ENCODE measurements at places on chromosomes 3 and 15.
A peak's percentile ranks its signal among the peaks of the same experiment; 100 is the strongest.

- no peak overlapping the region for H3K4me3 ChIP-seq
- DNase-seq, result no peak
- peaks cover 15% of the 10 kb centered on the region for H3K4me1 ChIP-seq
- peaks cover 23% of the 10 kb centered on the region for H3K27me3 ChIP-seq
Observed at GRCh38 chr3:134852893-134853351, 57.9 kb downstream of the EPHB1 start.

DNA sequence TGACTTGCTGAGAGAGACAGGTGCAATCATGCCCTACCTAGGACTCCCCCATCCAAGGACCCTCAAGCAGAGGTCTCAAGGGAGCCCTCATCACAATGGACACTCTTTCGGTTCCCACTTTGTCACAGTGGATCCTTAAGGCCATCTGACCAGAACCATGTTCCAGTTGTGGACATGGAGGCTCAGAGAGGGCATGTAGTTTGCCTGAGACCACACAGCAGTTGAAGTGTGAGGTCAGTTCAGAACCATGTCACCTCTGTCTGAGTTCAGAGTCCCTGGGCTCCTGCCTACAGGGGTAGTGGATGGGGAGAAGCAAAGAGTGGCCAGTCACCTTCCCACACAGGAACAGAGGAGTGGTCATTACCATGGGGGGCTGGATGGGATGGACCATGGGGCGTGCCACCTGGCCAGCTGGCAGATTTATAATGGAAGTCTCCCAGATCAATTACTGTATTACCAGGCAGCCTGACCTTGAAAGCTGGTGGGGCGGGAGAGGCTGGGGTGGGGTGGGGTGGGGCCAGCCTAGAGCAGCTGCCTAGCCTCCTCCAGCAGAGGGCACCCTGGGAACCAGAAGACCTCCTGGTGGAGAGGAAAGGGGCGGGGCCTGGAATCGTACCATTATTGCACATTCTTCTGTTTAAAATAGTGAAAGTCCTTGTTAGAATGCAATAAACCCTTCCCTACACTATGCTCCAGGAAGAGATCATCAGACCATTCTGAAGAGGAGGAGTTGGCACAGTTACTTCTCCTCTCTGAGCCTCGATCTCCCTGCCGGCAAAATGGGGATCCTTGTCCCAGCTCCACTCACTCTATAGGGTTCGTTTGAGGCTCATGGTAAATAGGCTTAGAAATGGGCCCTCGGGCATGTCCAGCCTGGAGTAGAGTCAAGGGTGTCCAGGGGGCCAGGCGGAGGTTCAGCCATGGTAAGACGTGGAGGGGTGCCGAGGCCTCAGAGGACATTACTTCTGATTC is 26.9 kb upstream of the LINGO1 start:
- no peak overlapping the region for H3K4me3 ChIP-seq
- DNase-seq, result peak; percentile 76
- no peaks in the 10 kb centered on the region for H3K36me3 ChIP-seq
- H3K27ac ChIP-seq, result no peak overlapping the region
- H3K27me3 ChIP-seq, result peaks cover 46% of the 10 kb centered on the region

- no peaks in the 10 kb centered on the region for H3K27me3 ChIP-seq
- H3K4me1 ChIP-seq, result no peaks in the 10 kb centered on the region
- no peak overlapping the region for H3K27ac ChIP-seq
- H3K4me3 ChIP-seq, result no peak overlapping the region
Observed at GRCh38 chr3:120114376-120114775, 20.1 kb upstream of the GSK3B start.

DNA sequence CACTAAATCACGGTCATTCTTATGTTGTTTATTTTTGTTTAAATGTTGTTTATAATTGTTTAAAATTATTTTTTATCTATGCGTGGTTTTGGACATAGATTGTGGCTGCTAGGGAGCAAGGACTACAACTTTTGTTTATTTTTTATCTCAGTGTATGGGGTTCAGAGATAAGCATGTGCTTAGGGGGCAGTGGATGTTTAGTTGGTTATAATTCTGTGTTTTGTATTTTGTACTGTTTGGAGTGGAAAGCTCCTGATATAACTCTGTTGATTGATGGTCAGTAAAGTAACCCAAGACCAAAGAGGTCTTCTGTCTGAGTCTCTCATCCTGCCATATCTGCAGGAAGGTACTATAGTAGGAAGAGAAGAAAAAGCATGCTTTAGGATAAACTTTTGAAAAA is 36.5 kb upstream of the NPHP3 start:
- DNase-seq, result no peak
- H3K4me3 ChIP-seq, result no peak overlapping the region
- H3K27ac ChIP-seq, result no peak overlapping the region
- H3K36me3 ChIP-seq, result no peaks in the 10 kb centered on the region
- no peaks in the 10 kb centered on the region for H3K4me1 ChIP-seq
- H3K27me3 ChIP-seq, result no peaks in the 10 kb centered on the region

DNA sequence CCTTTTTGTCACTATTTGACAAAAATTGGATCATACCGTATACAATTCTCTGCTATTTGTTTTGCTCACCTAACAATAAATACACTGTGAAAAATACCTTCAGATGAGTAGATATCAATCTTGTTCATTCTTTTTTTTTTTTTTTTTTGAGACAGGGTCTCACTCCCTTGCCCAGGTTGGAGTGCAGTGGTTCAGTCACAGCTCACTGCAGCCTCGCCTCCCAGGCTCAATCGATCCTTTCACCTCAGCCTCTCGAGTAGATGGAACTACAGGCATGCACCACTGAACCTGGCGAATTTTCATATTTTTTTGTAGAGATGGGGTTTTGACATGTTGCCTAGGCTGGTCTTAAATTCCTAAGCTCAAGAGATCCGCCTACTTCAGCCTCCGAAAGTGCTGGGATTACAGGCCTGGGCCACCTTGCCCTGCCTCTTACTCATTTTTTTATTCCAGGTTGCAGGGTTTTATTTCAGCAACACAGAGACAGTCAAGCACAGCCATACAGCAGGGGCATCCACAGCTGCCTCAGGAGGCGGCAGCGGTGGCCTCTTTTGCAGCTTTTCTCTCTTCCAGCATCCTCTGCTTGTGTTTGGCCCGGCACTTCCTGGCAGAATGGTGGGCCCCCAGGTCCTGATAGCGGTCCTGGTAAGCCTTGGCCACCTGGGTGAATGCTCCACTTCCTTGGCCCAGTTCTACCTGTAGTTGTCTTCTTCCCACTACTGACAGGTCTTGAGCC is 51.2 kb upstream of the CGNL1 start:
- H3K4me3 ChIP-seq, result no peak overlapping the region
- peaks cover 8% of the 10 kb centered on the region for H3K27me3 ChIP-seq
- peaks cover 50% of the 10 kb centered on the region for H3K4me1 ChIP-seq

DNA sequence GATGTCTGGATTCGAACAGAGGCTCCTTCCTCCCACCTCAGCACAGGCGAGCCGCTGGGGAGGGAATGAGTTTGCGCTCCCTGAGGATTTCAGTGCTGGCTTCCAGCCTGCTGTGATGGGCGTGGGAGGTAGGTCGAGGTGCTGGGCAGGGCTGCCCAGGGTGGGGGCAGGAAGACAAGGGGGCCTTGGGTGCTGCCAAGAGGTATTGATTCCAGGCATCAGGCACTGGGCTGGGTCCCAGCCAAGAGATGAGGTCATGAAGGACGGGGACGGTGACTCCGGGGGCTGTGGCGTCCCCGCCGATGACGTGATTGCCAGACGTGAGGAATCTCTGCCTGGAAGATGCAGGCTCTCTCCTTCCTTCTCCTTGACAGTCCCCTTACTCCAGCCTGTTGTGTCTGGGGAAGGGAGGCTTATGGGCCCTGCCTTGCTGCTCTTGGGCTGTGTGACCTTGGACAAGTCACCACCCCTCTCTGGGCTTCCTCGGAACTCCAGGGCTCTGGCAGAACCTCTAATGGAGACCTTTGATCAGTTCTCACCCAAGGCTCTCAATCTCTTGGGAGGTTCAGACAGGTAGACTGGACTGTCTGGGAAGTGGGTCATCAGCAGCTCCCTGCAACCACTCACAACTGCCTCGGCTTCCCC is 116.8 kb downstream of the FBLN2 start:
- H3K4me3 ChIP-seq, result no peak overlapping the region
- H3K27ac ChIP-seq, result no peak overlapping the region
- no peaks in the 10 kb centered on the region for H3K36me3 ChIP-seq
- H3K4me1 ChIP-seq, result no peaks in the 10 kb centered on the region
- DNase-seq, result no peak

- peaks cover 95% of the 10 kb centered on the region for H3K27me3 ChIP-seq
- H3K4me1 ChIP-seq, result peaks cover 10% of the 10 kb centered on the region
- H3K4me3 ChIP-seq, result peak overlapping the region; percentile 75
- no peaks in the 10 kb centered on the region for H3K36me3 ChIP-seq
Observed at GRCh38 chr15:80251428-80252120, 439 bp downstream of the CTXND1 start.

DNA sequence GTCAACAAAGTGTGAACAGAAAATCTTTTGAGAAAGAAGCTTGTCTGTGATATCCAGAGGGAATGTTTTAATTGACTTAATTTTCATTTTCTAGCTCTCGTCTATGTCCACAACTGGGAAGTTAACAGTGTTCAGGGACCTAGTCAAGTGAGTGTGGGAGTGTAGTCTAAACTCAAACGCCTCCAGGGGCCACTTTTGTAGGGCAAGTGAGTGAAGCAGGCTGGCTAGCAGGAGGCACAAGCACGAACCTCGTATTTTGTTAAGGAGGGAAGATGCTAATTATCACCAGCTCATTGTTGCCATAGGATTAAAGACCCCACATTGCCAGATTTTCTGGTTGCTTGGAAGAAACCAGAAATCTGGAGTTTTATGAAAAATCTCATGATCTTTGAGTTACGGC is 135.8 kb downstream of the CPNE4 start:
- H3K4me3 ChIP-seq, result no peak overlapping the region
- peaks cover 3% of the 10 kb centered on the region for H3K27me3 ChIP-seq
- no peak overlapping the region for H3K27ac ChIP-seq
- no peaks in the 10 kb centered on the region for H3K36me3 ChIP-seq
- DNase-seq, result no peak
- peaks cover 6% of the 10 kb centered on the region for H3K4me1 ChIP-seq

- peaks cover 10% of the 10 kb centered on the region for H3K27me3 ChIP-seq
- no peak for DNase-seq
- H3K4me3 ChIP-seq, result no peak overlapping the region
- H3K4me1 ChIP-seq, result no peaks in the 10 kb centered on the region
- H3K27ac ChIP-seq, result no peak overlapping the region
Observed at GRCh38 chr15:27043770-27044169, 72.8 kb downstream of the GABRG3 start.

DNA sequence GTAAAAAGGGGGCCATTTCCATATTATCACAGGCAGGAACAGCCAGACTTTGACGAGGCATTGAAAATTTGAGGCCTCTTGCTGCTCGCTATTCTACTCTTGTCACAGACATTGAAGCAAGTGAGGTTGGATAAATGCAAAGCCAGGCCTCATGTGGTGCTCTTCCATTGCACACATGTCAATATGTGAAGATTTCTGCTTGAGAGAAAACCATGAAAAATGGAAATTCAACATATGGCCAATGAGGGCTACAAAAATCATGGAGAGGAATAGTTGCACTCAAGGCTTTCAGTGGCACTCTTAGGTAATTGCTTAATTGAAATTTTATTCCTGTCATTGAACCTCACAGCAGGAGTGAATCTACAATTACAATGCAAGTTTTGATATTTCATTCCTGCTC is 185.6 kb upstream of the MBNL1 start:
- H3K36me3 ChIP-seq, result peaks cover 6% of the 10 kb centered on the region
- peaks cover 47% of the 10 kb centered on the region for H3K4me1 ChIP-seq
- no peaks in the 10 kb centered on the region for H3K27me3 ChIP-seq
- H3K27ac ChIP-seq, result peak overlapping the region; percentile 55
- no peak overlapping the region for H3K4me3 ChIP-seq
- DNase-seq, result no peak

GRCh38 chr15:52496776-52497470 is 31.8 kb downstream of the MYO5A start:
- no peak overlapping the region for H3K4me3 ChIP-seq
- no peaks in the 10 kb centered on the region for H3K27me3 ChIP-seq
- no peaks in the 10 kb centered on the region for H3K36me3 ChIP-seq
- no peak for DNase-seq

- H3K27me3 ChIP-seq, result no peaks in the 10 kb centered on the region
- peaks cover 7% of the 10 kb centered on the region for H3K4me1 ChIP-seq
- no peak overlapping the region for H3K4me3 ChIP-seq
- no peaks in the 10 kb centered on the region for H3K36me3 ChIP-seq
Observed at GRCh38 chr3:21509731-21510470, 241.1 kb downstream of the ZNF385D start.

- H3K36me3 ChIP-seq, result no peaks in the 10 kb centered on the region
- peaks cover 53% of the 10 kb centered on the region for H3K4me1 ChIP-seq
- DNase-seq, result peak; percentile 89
- peak within 1 kb of the TSS; percentile 61 for H3K27ac ChIP-seq
- H3K4me3 ChIP-seq, result peak within 1 kb of the TSS; percentile 84
Observed at GRCh38 chr15:80778964-80779657, at the start of gene CEMIP. Gene CEMIP, plus strand, starts transcription at chr15:80779370. Its CDS starts 94,510 bp downstream, at chr15:80873880.

GRCh38 chr3:29397406-29397805 is 116.5 kb downstream of the RBMS3 start:
- H3K27me3 ChIP-seq, result peaks cover 6% of the 10 kb centered on the region
- no peak for DNase-seq
- H3K27ac ChIP-seq, result no peak overlapping the region
- H3K4me1 ChIP-seq, result no peaks in the 10 kb centered on the region
- peaks cover 18% of the 10 kb centered on the region for H3K36me3 ChIP-seq
- H3K4me3 ChIP-seq, result no peak overlapping the region

DNA sequence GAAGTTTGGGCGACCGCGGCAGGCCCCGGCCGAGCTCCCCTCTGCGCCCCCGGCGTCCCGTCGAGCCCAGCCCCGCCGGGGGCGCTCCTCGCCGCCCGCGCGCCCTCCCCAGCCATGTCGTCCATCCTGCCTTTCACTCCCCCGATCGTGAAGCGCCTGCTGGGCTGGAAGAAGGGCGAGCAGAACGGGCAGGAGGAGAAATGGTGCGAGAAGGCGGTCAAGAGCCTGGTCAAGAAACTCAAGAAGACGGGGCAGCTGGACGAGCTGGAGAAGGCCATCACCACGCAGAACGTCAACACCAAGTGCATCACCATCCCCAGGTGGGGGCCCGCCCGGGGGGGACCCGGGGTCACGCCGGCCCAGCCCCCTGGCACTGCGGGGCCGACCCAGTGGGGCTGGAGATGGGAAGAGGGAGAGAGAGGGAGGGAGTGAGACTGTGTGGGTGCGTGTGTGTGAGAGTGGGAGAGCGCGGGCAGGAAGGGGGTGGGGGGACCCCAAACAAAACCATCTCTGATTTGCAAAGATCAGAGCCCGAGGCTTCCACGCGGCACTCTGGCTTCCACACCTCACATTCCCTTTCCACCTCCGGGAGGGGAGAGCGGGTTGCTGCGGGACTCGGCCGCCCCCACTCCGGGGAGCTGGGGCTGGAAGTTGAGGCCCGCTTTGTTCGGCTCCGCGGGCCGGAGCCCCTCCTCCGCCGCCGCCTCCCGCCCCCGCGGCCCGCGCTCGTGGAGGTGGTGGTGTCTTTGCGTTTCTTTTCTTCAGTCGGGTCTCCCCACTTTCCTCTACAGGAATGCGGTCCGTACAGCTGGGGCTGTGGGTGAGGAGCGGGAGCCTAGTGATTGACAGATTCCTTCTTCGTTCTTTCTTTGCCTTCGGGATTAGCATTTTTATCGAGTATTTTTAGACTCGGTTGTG is 898 bp downstream of the SMAD3 start:
- H3K27ac ChIP-seq, result peak overlapping the region; percentile 95
- H3K4me3 ChIP-seq, result peak overlapping the region; percentile 97
- H3K27me3 ChIP-seq, result peaks cover 16% of the 10 kb centered on the region
- H3K4me1 ChIP-seq, result peaks cover 59% of the 10 kb centered on the region
- DNase-seq, result peak; percentile 41

Data from nephron progenitor cell (in vitro differentiated cells).